Activated naive CD8-positive, alpha-beta T cell treated with anti-CD3 and anti-CD28 coated beads, Interleukin-2, amount 10 ng/mL, durations not matched to agents 7 days and 5 days (primary cell): ENCODE measurements at places on chromosomes 4 and X.

GRCh38 chr4:79306795-79307194, 19.1 kb downstream of the NAA11 start:
- no peaks in the 10 kb centered on the region for H3K36me3 ChIP-seq
- DNase-seq = no peak
- H3K27me3 ChIP-seq = no peaks in the 10 kb centered on the region
- no peak overlapping the region for H3K27ac ChIP-seq
- no peak overlapping the region for H3K4me3 ChIP-seq

DNA sequence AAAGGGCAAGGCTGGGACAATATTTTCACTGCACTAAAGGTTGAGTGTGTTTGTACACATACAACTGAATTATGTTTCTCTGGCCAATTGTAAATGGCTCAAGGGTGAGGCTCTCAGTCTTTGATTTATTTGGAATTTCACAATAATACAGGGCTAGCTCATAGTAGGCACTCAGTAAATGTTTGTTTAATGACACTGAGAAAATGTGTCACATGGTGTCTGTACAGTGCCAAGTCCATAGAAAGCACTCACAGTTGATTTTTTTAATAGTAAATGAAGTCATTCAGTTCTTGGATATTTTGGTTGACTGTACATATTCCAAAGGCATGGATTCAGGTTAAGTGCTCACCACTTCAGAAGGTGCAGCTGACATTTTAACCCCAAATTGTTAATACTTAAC, 176.4 kb downstream of the IL1RAPL2 start:
- H3K36me3 ChIP-seq = no peaks in the 10 kb centered on the region
- H3K27me3 ChIP-seq = peaks cover 2% of the 10 kb centered on the region
- no peak overlapping the region for H3K4me3 ChIP-seq
- no peaks in the 10 kb centered on the region for H3K4me1 ChIP-seq
- no peak for DNase-seq

DNA sequence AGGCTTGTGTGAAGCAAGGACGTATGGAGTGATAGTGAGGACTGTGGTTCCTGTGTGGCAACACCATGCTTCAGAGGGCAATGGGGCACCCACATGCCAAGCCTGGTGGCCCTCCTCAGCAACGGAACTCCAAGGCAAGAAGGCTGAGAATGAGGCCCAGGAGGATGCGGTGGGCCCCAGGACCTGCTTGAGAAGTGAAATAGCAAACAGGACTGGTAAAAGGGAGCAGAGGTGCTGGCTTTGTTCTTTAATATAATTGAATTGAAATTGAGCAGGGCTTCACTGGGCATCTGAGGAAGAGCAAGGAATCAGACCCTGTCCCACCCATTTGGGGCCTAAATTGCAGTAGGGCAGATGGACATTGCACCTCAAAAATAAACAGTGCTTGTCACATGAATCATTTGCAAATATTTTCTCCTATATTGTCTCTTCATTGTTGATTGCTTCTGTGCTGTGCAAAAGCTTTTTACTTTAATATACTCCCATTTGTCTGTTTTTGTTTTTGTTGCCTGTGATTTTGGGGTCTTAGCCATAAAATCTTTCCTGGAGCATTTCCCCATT, 2.3 kb downstream of the TMEM187 start:
- H3K27ac ChIP-seq = peak overlapping the region; percentile 95
- DNase-seq = no peak
- peaks cover 4% of the 10 kb centered on the region for H3K36me3 ChIP-seq
- H3K4me1 ChIP-seq = peaks cover 10% of the 10 kb centered on the region
- peak overlapping the region; percentile 88 for H3K4me3 ChIP-seq
- H3K27me3 ChIP-seq = no peaks in the 10 kb centered on the region

DNA sequence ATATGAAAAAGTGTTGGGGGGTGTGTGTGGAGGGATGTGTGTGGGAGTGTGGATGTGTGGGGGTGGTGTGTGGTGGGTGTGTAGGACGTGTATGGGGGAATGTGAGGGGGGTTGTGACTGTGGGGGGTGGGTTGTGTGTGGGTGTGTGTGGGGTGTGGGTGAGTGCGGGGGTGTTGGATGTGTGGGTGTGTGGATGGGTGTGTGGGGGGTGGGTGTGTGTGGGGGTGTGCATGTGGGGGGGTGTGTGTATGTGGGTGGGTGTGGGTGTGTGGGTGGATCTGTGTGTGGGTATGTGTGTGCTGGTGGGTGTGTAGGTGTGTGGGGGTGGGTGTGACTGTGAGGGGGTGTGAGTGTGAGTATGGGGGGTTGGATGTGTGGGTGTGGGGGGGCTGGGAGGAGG, 47.8 kb downstream of the KDR start:
- DNase-seq = no peak
- no peak overlapping the region for H3K27ac ChIP-seq
- H3K4me3 ChIP-seq = no peak overlapping the region
- peaks cover 2% of the 10 kb centered on the region for H3K27me3 ChIP-seq
- no peaks in the 10 kb centered on the region for H3K4me1 ChIP-seq

GRCh38 chrX:3326681-3327080, 19.8 kb downstream of the MXRA5 start:
- no peak overlapping the region for H3K27ac ChIP-seq
- DNase-seq = no peak

- no peaks in the 10 kb centered on the region for H3K4me1 ChIP-seq
- no peaks in the 10 kb centered on the region for H3K27me3 ChIP-seq
- no peak overlapping the region for H3K4me3 ChIP-seq
- DNase-seq = no peak
These were observed 694 bp downstream of the CSN3 start for GRCh38 chr4:70243091-70243490.

GRCh38 chr4:61446941-61447340, 246.8 kb downstream of the ADGRL3 start:
- H3K36me3 ChIP-seq = no peaks in the 10 kb centered on the region
- DNase-seq = no peak
- H3K4me1 ChIP-seq = no peaks in the 10 kb centered on the region
- H3K27me3 ChIP-seq = no peaks in the 10 kb centered on the region
- no peak overlapping the region for H3K27ac ChIP-seq
- H3K4me3 ChIP-seq = no peak overlapping the region

- no peak overlapping the region for H3K4me3 ChIP-seq
- no peak for DNase-seq
These were observed 51.4 kb upstream of the MND1 start for GRCh38 chr4:153292897-153293741.

- no peak overlapping the region for H3K4me3 ChIP-seq
- no peaks in the 10 kb centered on the region for H3K4me1 ChIP-seq
- no peaks in the 10 kb centered on the region for H3K36me3 ChIP-seq
These were observed 22.9 kb downstream of the KCTD8 start for GRCh38 chr4:44425614-44426208.

GRCh38 chr4:10656988-10657387, 27.6 kb downstream of the CLNK start:
- H3K27ac ChIP-seq = no peak overlapping the region
- no peak for DNase-seq
- H3K36me3 ChIP-seq = peaks cover 4% of the 10 kb centered on the region
- peak overlapping the region; percentile 29 for H3K4me3 ChIP-seq
- peaks cover 7% of the 10 kb centered on the region for H3K4me1 ChIP-seq

- H3K27me3 ChIP-seq = no peaks in the 10 kb centered on the region
- no peak for DNase-seq
- H3K4me3 ChIP-seq = no peak overlapping the region
- no peak overlapping the region for H3K27ac ChIP-seq
- peaks cover 11% of the 10 kb centered on the region for H3K36me3 ChIP-seq
These were observed 83.8 kb upstream of the GPR34 start for GRCh38 chrX:41604766-41605543.

- H3K27me3 ChIP-seq = no peaks in the 10 kb centered on the region
- no peak overlapping the region for H3K4me3 ChIP-seq
- no peak for DNase-seq
These were observed 92.1 kb downstream of the SHROOM4 start for GRCh38 chrX:50721764-50722521.

DNA sequence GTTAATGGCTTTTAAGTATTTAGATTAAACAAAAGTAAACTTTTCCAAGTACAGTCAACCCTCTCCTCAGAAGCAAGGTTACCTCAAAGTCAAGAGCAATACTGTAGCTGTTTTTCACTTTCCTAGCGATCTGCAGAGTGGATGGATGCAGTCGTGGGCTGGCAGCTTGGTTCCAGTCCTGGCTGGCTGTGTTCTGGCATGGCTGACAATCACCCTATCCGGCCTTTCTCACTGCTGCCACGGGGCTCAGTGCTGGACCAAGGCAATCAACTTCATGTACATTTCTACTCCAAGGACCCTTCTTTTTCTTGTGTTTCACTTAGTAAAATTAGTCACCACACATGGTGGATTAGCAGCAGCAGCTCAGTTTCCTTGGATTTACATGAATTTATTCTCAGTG, 208.3 kb downstream of the GABRB1 start:
- H3K27ac ChIP-seq = no peak overlapping the region
- H3K27me3 ChIP-seq = peaks cover 2% of the 10 kb centered on the region
- DNase-seq = no peak
